ENCODE measurements at places on chromosomes 12 and 14.

DNA sequence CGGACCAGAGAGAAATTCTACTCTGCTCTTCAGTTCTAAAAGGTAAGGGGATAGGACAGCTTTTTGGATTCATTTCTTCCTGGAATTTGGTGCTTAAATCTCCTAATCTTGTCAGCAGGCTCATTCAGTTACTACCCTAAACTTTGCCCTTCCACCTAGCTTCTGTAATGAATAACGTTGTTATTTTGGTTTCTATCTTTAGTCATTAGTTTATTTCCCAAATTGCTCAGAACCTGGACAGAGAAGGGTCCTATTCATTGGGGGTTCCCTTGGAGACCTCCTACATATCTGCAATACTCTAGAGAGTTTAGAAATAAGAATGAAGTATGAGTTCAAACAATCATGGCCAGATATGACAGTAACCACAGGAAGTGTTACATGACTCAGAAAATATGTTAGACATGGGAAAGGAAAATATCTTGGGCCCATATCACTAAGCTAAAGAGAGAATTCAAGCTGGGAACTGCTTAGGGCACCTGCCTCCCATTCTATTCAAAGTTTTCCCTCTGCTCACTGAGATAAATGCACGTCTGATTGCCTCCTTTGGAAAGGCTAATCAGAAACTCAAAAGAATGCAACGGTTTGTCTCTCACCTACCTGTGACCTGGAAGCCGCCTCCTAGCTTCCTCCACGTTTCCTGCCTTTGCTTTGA, 87.9 kb downstream of the GAS2L3 start:
- DNase-seq: no peak

DNA sequence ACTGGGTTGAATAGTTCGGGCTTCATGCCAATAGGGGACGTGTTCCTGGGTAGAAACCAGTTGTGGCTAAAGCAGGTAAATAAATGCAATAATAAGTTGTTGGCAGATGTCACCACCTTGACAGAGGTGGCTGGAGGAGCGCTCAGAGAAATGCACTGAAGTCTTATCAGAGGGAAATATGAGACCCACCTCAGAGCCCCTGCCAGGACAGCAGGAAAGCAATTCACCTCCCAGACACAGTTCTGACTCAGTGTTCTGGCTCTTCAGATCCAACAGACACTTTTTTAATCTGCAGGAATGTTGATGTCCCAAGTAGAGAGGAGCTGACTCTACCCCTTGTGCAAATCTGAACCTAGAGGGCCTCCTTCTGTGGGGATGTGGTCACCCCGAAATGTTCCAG, 687.1 kb upstream of the FBXO33 start:
- no peak for DNase-seq

DNA sequence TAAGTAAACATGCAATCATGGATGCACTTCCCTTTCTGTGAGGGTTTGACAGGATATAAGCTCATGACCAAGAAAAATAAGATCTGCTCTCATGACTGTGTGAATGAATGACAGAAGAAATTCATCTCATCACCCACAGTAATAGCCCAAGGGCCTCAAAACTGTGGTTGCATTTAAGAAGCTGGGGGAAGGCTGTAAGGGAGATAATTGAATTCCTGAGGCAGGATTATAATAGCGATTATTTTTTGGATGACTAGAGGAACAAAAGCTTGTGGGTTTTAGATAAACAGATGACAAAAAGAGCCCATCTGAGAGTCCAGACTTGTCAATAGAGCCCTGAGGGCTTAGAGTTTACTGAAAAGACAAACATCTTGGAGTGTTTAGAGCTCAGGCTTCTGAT, 161.2 kb downstream of the NTF3 start:
- DNase-seq: no peak

GRCh38 chr12:42039176-42039575, 105.5 kb downstream of the GXYLT1 start:
- no peak for DNase-seq

GRCh38 chr14:55819610-55820304, 239.8 kb downstream of the KTN1 start:
- DNase-seq: no peak
